ENCODE measurements at places on chromosomes 5 and 9.

GRCh38 chr9:557601-558201, 283.8 kb upstream of the DMRT1 start:
- no peak for DNase-seq

GRCh38 chr9:124125651-124125977, 114.0 kb downstream of the LHX2 start:
- DNase-seq: no peak

GRCh38 chr5:96327722-96328121, 105.3 kb downstream of the PCSK1 start:
- no peak for DNase-seq

GRCh38 chr9:4615251-4615650, 46.8 kb upstream of the PLPP6 start:
- DNase-seq: no peak

DNA sequence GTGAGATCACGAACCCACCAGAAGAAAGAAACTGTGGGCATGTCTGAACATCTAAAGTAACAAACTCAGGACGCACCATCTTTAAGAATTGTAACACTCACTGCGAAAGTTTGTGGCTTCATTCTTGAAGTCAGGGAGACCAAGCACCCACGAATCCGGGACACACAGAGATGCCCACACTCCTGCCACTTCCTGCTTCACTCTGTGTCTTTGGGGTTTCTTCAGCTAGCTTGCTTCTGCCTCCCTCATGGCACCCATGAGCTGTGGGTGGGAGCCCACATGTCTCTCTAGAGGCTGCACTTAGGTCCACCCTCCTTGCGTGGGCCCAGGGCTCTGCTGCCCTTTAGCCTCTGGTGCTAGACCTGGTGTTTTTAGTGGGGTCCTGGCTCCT, 61.2 kb upstream of the CNOT6 start:
- DNase-seq: no peak

DNA sequence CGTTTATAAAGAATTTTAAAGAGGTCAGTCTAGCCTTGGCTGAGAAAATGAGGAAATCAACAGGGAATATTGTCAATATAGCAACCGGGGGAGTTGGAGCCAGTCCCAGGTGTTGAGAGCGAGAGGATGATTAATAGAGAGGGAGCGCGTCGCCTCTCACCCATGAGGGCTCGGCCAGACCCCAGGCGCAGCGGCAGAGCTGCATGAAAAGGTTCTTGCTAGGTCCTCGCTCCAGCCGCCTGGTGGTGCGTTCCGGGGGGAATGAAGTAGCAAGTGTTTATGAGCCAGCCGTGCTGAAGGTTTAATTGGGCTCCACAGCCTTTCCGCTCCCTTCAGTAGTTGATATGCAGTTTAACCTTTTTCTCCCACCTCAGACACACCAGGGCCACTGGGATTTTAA, 167.3 kb upstream of the IRX1 start:
- no peak for DNase-seq

DNA sequence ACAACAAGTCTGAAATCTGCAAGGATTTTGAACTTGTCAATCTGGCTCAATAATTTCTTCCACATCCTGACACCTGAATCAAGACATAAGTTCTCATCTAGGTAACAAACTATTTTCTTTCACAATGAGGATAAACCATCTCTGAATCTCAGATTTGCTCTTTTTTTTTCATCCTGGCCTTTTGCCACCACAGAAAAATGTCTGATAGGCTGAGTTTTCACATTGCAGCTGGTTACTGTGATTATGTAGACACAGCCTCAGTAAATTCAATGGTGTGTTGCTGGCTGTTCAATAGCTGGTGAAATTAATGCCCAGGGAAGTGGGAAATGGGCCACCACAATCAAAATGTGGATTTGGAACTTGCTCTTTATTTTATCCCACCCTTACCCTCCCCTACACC, 2.8 kb upstream of the ADRA1B start:
- no peak for DNase-seq

GRCh38 chr5:111387361-111387760, 125.0 kb downstream of the STARD4 start:
- no peak for DNase-seq

DNA sequence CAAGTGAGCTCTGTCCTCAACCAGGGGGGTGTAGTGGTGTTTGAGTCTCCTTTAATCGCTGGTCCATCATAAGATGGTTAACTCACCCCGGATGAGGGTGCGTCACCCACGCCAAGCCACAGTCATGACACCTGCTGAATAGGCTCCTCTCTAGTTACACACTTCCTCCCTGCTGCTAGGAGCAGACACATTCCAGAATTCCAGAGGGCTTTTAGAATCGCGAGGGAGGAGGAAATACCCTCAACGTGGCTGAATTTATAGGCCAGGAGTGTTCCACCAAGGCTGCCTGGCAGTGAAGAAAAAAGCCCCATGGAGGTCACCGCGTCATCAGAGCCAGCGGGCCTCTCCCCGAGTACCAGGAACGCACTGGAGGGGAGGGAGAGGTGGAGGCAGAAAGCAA, 5.1 kb downstream of the GLRX start:
- DNase-seq: no peak

DNA sequence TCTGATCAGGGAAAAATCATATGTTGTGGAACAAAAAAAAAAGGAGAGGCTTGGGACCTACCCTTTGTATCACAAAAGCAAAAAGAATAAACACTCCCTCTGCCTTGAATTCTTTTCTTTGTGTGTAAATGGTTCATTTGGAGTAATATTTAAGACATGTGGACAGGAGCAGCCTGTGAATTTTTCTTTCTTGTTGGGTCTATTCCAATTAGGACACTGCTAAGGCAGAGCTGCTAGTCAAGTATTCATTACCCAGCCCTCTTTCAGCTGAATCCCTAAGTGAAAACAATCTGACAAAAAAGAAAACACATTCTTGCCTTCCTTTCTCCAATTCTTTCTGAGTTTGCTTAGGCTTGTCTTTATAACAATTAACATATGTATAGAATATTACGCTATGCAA, 330.0 kb downstream of the EBF1 start:
- DNase-seq: no peak

GRCh38 chr9:120853198-120853597, 10.5 kb upstream of the PSMD5 start:
- DNase-seq: no peak

DNA sequence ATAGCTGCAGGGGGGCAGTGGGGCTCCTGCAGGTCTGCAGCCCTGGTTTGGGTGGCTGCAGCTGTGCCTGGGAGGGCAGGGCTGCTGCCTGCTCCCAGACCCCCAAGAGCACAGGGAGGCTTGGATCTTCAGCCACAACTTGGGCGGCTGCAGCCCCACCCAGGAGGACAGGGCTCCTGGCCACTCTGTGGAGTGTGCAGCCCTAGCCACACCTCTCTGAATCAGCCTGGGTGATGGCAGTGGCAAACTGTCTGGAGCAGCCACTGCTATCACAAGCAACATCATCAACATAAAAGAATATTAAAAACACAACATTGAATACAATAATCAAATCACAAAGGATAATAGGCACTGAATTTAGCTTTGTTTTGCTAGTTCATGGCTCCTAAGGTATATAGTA, 164.9 kb upstream of the SLC27A6 start:
- DNase-seq: no peak

GRCh38 chr9:124834591-124834990, 18.7 kb upstream of the WDR38 start:
- no peak for DNase-seq

DNA sequence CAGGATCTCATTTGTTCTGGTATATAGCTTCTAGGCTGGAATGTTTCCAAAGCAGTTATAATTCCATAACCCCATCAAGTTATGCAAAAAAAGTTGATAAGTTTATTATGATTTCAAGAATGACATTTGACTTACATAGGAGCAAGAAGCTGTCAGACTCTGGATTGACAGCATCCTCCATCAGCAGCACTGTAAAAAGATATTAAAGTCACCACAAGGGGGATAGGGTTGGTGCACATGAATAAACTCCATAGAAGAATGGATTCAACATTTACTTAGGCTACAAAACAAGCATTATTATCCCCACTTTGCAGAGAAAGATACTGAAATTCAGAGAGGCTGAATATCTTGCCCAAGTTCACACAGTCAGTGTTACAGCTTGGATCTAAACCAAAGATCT, 208.9 kb upstream of the SLC30A5 start:
- no peak for DNase-seq

- no peak for DNase-seq
Measured at GRCh38 chr9:108786901-108787689, 68.7 kb downstream of the ACTL7B start.

DNA sequence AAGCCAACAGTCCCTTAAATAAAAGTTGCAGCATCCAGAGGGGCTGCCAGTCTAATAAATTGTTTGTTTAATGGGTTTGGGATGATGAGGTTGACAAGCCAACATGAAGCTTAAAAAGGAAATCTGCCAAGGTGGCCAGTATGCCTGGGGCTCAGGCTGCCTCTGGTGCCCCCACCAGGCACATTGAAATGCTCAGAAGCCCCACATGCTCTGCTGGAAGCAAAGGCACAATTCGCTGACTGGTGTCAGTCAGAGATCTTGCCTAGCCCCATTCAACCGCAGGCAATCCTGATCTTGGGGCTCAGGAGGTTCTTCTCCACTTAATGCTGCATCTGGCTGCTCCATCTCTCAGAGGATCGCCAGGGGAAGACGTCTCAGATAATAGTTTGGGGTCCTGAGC, 44.2 kb upstream of the TCERG1 start:
- DNase-seq: no peak

DNA sequence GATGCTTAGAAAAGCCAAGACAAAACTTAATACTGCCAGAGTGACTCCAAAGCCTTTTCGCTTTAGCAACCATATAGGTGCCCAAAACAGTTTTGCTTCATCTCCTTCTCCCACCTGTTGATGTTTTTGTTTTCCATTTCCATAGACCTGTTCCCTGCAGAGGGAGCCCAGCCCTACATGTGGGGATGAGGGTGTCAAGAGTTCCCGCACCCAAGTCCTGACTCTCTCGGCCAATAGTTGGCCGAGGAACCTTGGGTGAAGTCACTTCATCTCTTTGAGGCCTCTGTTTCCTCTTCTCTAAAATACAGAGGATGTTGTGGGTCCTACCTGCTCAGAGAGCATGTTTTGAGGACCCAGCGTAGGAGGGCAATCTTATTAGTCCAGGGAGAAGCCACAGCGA, 38.5 kb upstream of the LCP2 start:
- DNase-seq: no peak

DNA sequence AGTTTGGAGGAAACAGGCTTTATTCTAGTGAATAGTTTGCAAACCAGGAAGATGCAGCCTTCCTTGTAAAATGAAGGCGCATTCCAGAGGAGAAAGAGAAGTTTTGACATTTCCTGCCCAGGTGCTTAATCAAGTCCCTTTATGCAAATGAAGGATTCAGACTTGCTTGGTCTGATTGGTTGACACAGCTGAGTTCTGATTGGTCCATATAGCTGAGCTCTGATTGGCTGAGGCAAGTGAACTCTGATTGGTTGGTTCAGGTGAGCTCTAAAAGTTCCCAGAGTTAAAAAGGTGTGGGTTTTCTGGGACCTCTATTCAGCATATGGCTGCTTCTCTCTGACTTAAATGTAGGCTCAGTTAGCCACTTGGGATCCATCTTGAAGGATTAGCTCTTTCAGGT, 151.0 kb downstream of the CACNA1B start:
- no peak for DNase-seq

DNA sequence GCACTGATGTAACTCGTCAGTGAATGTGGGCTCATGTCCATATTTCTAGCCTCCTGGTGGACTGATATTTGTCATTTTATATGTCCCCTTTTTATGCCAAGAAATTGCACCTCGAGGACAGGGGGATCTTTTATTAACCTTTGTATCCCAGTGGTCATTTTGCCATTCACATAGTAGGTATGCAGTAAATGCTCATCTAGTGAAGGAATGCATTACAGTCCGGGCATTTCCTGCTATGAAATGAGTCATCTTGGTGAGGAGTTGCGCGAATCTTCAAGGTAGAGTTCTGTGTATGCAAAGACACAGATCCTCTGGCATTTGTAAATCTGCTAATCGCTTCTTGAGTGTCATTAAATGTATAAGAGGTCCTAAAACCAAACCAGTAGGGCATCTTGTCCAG, 755.5 kb upstream of the ADAMTS16 start:
- DNase-seq: no peak

DNA sequence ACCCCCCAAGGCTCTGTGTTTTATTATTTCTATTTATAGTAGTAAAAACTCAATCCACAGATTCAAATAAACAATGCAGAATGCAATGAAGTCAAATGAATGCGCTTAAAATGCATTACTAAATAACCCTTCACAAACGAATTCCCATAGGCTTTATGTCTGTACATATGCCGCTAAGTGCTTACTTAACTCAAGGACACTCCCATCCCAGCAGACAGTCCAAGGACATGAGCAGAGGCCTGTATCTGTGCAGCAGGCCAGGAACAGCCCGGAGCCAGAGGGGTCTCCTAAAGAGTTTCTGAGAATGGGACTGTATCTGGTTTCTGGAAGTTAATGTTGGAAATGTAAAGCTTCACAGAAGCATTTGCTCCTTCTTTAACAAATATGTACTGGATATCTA, 59.8 kb downstream of the MARCHF11 start:
- DNase-seq: no peak

GRCh38 chr5:150904479-150905311, at the start of gene ZNF300:
TSS of gene ZNF300 (minus strand) at chr5:150904980. CDS start at chr5:150903155, 1,825 bp downstream.
- DNase-seq: peak; percentile 22

- no peak for DNase-seq
Measured at GRCh38 chr9:36985769-36986467, 48.1 kb downstream of the PAX5 start.

DNA sequence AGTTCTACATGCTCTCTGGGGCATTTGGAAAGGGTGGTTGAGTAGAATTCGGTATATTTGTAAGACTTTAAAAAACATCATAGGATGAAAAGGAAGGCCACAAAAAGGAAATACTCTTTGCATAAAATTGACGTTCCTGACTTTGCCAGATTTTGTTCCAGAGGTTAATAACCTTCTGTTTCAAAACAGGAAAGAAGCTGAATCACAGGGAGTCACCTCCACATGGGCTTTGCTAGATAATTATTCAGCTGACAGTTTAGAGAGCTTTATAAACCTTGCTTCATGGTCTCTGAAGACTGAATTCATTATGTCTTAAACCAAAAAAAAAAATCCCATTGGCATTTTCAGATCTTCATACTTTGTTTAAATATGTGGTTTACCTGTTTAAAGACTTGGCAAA, 203.7 kb downstream of the SEMA6A start:
- DNase-seq: no peak
